ENCODE measurements at places on chromosomes 4 and X.

GRCh38 chrX:115268421-115268820 lies 21.1 kb upstream of the LUZP4 start:
- DNase-seq: no peak

- DNase-seq: peak; percentile 54
Observed at GRCh38 chrX:139766545-139766983, 58.6 kb upstream of the MCF2 start.

DNA sequence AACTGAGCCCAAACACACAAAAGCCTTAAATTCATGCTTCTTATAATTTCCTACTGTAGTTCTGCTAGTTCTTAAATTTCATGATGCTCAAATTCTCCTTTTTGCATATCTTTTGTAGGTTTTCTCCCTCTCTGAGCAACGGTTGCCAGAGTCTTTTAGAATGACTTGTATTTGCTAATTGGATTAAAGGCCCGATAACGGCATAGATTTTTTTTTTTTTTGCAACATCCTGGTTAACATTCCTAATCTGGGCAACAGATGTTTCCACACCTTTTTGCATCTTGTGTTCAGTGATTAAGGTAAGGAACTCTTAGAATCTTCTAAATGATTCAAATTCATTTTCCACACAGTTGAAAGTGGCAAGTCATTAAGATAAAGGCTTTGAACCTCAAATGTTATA lies 66.3 kb upstream of the ADGRG2 start:
- DNase-seq: no peak

DNA sequence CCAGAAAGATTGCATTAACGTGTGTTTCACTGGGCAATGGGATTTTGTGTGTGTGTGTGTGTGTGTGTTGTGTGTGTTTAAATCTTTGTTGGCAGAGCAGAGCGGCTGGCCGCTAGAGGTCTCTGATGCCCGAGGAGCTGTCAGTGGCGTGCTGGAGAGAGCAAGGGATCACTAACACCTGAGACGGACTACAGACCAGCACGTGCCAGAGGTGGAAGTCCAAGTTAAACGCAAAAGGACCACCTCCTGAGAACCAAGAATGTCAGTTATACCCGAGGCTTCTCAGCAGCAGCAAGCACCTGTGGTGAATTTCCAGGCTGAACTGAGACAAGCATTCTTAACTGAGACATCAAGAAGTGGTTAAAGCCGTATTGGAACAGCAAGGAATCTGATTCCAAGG lies 9.0 kb upstream of the SLC25A14 start:
- DNase-seq: peak; percentile 25

DNA sequence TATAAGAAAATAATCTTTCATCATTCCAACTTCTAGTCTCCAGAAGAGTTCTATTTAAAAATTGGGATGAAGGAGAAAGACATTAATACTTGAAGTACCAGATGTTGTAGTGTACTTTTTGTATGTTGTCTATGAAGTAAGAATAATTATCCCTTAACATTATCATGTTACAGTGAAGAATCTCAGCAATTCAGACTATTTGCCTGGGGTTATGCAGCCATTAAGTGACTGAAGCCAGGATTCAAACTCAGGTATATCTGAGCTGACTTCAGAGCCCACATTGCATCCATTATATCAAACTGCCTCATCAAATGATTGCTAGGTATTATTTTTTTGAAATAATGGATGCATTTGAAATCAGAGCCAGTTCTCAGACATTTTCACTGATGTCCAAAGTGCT lies 76.1 kb upstream of the FHDC1 start:
- DNase-seq: no peak

DNA sequence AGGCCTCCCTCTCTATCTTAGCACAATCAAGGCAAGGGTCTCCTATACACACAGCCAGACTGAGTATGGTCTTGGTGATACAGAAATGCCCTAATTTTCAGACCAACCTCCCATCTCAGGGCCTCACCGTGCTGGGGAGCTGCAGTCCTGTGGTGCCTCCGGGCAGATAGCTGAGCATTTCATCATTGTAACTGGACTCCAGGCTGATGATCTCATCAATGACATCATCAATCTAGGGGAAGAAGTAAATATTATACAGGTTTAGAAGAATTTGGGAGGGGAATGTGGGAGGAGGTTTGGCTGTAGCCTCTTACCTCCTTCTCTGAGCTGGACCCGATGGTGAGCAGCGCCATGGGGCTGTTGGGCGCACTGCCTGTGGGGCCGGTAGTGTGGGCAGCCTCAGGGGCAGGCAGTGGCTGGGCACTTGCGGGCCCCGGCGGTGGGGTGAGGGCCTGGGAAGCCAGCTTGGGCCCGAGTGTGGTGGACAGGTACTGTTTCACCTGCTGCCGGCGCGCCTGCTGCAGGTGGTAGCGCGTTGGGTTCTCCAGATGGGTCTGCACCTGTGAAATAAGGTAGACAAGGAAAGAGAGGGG lies 5.2 kb downstream of the TFE3 start:
- no peak for DNase-seq

- DNase-seq: no peak
Observed at GRCh38 chr4:99436976-99437722, 2.0 kb upstream of the ADH7 start.

DNA sequence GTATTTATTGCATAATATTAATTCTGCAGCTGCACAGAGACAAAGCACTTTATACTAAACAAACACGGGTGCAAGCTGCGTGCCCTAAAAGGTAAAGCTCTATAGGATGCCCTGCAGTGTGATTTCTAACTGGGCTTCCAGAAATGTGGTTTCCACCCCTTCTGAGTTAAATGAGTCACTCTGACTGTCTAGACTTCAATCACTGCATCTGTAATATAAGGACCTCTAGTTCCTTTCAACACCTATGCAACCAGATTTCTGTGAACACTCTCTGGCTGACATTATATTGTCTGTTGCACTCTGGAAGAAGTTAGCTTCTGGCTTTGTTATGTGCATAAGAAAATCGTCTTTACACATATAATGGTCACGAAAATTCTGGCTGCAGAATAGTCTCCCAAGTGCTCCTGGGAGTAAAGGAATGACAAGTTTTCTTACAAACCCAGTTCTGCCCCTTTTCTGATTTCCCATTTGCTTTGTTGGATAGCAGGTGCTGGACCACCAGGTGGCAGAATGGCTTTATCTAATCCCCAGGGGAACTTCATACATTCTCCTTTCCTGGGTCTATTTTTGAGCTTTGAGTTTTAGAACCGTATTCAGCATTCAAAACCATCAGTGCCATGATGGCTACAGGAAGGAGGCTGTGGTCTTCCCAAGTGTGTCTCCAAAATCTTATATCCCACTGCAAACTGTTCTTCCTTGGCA lies 842.2 kb downstream of the STIM2 start:
- DNase-seq: no peak

- DNase-seq: no peak
Observed at GRCh38 chr4:121217351-121217750, 53.2 kb upstream of the TNIP3 start.

GRCh38 chrX:129553619-129554288 lies 13.7 kb downstream of the OCRL start:
- DNase-seq: no peak

DNA sequence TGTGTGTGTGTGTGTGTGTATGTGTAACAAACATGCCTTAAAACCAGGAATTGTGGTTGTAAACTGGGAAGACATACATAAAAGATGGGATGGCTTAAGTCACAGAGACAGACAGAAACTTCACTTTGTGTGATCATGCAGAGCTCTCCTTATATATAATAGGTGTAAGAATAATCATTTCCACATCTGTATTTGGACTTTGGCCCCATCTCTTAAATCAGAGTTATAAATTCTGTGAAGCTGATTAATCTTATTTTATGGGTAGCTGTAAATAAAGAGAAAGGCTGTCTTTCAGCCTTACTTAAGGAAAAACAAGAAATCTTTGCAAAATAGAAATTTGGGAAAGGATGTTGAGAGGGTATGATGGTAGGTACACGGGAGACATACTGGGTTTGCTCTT lies 174.6 kb upstream of the PITX2 start:
- no peak for DNase-seq

DNA sequence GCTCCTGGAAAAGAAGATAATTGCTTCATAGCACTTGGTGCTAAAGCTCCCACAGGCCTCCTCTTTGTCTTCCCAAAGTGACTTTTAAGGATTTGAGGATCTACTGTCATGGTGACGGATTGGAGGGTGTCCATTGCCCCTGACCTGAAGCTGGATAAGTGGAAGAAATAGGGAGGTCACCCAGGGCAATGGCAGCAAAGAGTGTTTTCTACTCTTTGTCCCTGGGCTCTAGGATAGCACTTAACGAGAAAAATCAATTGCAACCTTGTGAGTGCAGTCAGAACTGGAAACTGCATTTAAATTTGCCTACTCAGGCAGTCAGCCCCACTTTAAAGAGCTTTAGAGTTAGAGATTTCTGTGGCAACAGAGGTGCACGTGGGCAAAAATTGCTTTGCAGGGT lies 43.7 kb upstream of the XK start:
- DNase-seq: no peak

DNA sequence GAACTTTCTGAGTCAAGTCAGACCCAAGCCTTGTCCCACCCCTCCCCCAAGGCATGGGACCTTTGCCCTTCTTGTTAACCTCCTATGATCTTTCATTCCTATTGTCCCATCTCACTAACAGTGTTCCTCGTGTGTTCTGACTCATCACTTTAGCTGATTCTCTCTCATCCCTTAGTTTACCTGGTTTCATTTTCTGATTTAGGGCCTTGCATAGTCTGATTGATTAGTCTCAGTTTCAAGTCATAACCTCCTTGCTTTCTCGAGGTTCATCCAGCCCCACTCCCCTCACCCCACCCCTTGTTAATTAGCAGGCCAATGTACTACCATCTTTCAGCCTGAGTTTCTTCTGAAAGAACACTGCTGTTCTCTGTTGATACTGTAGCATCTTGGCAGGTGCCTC lies 517.4 kb downstream of the RPA4 start:
- DNase-seq: no peak

DNA sequence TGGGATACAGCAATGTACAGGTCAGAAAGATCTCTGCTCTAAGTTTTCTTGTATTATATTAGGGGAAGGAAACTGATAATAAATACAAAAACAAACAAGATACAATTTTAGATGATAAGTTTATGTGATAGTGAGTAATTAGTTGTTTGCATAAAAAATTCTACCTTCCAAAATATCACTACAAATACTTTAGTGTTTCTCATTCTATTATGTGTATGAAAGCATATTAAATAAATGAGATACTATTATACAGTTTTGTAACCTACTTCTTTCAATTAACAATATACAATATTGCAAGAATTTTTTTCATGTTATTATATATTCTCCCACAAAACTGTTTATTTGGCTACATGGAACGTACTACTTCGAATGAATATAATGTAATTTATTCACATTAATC lies 4.2 kb upstream of the FGF2 start:
- no peak for DNase-seq

GRCh38 chr4:126265888-126266287 lies 951.1 kb downstream of the FAT4 start:
- DNase-seq: no peak

GRCh38 chr4:53640576-53641453 lies 49.5 kb upstream of the LNX1 start:
- no peak for DNase-seq

- DNase-seq: no peak
Observed at GRCh38 chr4:184477201-184477999, 3.0 kb upstream of the IRF2 start.

GRCh38 chr4:34182306-34182705 lies 2062.0 kb downstream of the ARAP2 start:
- no peak for DNase-seq

GRCh38 chr4:56146956-56147355 lies 198.2 kb downstream of the CEP135 start:
- DNase-seq: no peak

DNA sequence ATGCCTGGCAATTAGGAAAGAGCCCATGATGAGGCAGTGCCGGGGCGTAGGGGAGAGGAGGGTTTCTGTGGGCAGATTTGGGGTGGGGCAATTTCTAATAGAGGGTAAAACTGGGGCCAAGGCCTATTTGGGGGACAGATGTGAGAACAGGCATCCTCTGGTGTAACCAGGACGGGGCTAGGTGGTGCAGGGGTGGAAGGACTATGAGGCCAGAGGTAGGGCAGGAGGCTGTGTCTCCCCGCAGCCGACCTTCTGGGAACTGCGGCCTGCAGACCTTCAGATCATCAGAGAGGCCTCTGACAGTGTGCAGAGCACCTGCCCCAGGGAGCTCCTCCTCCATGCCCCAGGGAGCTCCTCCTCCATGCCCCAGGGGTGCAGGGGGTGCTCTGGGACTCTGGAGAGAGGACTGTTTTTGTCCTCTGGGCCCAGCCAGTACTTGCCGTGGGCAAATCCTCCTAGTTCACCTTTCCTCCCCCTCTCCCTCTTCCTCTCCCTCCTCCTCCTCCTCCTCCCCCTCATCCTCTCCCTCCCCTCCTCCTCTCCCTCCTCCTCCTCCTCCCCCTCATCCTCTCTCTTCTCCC lies 101.9 kb downstream of the SORCS2 start:
- DNase-seq: no peak

GRCh38 chr4:25096981-25097443 lies 63.2 kb downstream of the SEPSECS start:
- no peak for DNase-seq

DNA sequence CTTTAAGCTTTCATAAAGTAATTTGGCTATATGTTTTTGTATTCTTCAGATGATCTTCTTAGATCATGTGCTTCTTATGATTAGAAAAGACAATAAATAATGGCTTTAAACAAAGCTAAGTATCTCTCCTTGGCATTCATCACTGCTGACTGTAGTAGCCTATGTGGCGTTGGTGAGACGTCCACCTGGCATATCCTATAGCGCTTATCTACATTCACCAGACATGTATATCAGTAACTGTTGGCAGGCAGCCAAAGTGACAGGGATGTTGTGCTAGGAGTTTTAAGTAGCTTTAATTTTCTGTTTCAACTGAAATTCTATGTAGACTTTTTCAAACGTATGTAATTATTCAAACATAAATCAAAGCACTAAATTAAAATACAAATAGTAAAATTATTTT lies 276.4 kb downstream of the IL15 start:
- no peak for DNase-seq

- peak; percentile 40 for DNase-seq
Observed at GRCh38 chr4:118772081-118772766, 63.7 kb downstream of the SEC24D start.

GRCh38 chrX:130109429-130110378 lies 593 bp downstream of the ELF4 start:
- no peak for DNase-seq

DNA sequence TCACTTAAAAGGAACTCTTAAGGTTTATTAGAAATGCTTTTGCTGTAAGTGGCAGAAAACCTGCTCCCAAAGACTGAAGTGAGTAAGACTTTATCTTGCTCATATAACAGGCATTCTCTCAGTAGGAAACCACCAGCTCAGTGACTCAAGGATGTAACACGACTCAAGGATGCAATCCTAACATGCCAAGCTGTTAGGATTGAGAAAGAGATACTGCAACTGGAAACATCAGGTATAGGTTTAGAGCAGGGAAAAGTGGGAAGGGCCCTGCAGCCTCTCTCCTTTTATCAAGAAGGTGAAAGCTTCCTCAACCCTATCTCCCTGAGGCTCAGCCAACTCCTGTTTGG lies 11.9 kb upstream of the SLC9A7 start:
- DNase-seq: no peak

GRCh38 chr4:16785793-16786527 lies 112.5 kb downstream of the LDB2 start:
- DNase-seq: no peak

Measured in CD4-positive, alpha-beta memory T cell (primary cell).